AG04450 (cell line): ENCODE measurements at places on chromosomes 7 and 10.

- DNase-seq: no peak
Measured at GRCh38 chr10:15485684-15486316, 114.7 kb upstream of the FAM171A1 start.

GRCh38 chr10:21910798-21911197, 92.7 kb downstream of the DNAJC1 start:
- no peak for DNase-seq

DNA sequence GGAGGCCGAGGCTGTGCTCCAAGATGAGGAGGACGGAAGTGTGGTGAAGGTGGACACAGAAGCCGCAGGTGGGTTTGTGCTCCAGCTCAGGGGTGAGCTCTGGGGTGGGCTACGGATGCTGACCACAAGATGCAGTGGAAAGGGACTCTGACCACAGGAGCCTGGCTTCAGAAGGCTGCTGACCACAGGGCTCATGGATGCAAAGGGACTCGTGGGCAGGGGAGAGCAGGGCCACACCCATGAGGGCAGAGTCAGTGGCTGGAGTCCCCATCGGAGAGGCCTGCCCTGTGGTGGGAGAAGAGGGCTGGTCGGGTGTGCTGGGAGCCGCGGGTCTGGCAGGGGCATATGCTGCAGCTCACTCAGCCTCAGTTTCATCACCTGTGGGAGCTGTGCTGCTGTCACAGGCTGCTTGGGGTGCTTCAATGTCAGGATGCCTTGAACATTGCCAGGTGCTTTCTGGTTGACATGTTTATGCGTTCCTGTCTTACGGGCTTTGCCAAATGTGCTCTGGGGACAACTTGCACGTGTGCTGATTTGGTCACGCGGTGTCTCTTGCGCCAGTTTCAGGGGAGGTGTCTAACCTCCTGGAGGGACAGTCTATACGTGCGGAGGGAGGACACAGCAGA, 13.7 kb downstream of the SCART1 start:
- no peak for DNase-seq

GRCh38 chr7:11895337-11895736, 63.3 kb upstream of the THSD7A start:
- no peak for DNase-seq

- DNase-seq: no peak
Measured at GRCh38 chr7:157709531-157710251, 372.9 kb downstream of the DNAJB6 start.

DNA sequence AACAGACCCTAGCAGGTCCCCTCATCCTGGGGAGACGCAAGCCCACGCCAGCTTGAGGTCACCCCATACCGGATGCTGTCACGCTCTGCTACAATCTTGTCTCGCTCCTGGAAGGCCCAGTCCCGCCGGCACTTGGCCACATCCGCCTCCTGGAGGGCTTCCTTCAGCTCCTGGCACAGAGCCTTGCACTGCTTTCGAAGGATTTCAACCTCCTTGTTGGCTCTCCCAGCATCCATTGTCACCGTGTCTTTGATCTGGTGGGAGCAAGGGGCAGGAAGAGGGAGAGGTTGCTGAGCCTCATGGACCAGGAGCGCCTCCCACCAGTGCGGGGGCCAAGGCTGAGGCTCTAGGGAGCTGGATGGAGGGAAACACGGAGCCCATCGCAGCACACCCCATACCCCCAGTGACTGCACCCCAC, 90.9 kb downstream of the DLG5 start:
- DNase-seq: no peak

- DNase-seq: no peak
Measured at GRCh38 chr10:123935680-123936079, 44.1 kb upstream of the CPXM2 start.

DNA sequence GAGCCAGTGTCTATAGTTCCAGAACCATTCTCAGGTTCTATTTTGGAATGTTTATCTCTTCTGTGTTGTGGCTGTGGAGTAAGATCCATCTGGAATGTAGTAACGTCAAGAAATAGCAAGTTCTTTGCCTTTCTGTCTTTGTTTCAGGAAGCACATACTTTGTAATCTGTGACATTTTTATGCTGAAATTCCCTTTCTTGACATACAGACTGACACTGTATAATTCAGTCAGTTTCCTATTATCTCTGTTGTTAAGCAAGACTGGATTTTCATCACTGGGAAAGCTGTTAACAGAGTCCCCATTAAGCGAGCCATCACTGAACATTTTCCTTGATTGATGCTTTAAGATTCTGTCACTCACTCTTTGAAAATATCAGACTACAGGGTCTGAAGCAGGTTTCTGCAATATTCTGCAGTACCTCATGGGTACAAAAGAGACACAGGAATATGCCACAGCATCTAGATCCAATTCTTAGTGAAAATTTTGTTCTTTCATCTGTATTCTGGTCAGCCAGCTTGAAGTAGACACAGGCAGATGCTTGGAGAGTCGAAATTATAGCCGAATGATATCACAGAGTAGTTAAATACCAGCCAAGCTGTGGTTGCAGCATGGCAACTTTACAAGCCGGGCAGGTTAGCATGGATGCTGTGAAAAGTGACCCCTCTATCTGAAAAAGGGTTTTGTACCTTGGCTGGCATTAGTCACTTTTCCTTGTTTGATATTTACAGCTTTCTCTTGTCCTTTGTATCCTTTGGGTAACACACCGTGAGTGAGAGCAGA, 62.6 kb downstream of the CACNB2 start:
- DNase-seq: no peak

DNA sequence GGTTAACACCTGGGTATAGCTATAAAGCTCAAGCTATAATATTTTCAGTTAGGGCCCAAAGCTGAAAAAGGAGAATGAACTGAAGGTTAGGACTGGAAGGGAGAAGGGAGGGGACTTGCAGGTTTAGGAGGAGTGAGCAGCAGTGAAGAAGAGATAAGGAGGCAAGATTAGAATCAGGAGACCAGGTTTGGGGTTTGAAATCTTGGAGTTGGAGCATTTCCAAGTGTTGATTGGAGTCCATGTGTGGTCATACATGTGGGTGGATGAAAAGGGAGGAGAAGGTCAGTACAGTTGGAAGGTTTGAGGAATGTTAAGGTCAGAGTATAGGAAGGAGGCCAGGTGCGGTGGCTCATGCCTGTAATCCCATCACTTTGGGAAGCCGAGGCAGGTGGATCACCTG, 8.6 kb upstream of the ANLN start:
- no peak for DNase-seq

DNA sequence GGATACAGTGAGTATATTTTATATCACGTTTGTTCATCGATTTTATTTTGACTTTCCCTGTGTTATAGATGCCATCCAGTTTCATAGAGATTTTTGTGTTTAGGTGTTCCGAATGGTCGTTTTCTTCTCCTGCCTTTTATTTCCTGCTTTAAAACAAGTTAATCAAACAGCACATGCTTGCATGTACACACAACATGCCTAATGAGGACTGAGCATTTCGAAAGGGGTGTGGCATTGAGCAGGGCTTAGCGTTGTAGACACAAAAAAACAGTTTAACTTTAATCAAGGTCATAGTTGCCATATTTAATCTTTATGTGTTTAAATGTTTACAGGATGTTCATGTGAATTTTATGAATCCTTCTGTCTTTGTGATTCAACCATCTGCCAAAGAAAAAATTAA, 430.5 kb upstream of the GALNT17 start:
- DNase-seq: no peak

DNA sequence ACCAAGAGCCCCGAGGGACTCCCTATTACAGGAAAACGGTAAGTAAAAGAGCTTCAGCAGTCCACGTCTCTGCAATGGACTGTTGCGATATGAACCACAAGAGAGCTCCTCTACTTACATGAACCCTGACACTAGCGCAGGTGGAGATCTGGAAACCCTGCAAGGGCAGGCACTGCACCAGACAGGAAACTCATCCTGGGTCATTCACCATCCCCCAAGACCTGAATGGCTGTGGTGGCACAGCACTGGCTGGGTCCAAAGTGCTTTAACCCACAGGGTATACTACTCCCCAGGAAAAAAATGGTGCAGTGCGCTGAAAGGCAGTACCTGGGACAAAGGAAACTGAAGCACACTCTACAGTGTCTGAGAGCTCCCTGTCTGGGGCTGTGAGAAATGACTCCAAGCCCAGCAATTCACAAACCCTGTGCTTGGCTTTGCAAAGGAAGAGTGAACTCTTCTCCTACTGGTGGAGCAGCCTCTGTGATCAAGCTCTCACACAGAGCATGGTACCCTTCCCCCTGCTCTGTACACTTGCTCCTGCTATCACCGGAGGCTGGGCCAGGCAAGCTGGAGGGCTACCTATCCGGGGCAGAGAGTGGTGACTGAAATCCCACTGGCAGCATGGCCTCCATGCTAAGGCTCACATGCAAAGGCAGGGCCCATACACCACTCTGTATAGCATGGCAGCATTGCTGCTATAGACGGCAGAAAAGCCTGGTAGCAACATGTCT, 44.9 kb downstream of the HIBADH start:
- no peak for DNase-seq

- no peak for DNase-seq
Measured at GRCh38 chr7:45657890-45658715, 83.9 kb downstream of the ADCY1 start.

DNA sequence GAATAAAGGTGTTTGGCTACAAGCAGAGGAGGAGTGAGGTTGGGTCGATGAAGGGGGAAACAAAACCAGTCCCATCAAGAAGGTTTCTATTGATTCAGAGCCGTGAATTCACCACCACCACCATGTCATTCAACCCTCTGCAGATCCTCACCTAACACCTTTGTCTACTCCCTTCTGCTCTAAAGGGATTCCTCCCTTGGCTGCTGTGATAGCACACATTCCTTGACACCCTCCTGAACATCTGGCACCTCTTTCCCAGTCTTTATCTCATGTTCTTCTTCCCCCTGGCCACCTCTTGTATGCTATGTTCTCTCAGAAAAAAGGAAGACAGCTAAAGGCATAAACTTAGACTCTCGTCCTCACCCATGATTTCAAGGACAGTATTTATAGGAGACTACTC, 318.0 kb downstream of the GPAM start:
- no peak for DNase-seq

GRCh38 chr7:16556359-16556758, 29.7 kb downstream of the LRRC72 start:
- DNase-seq: no peak

GRCh38 chr7:11970132-11970531, 138.1 kb upstream of the THSD7A start:
- no peak for DNase-seq

GRCh38 chr7:84362828-84363227, 168.2 kb upstream of the SEMA3A start:
- no peak for DNase-seq

DNA sequence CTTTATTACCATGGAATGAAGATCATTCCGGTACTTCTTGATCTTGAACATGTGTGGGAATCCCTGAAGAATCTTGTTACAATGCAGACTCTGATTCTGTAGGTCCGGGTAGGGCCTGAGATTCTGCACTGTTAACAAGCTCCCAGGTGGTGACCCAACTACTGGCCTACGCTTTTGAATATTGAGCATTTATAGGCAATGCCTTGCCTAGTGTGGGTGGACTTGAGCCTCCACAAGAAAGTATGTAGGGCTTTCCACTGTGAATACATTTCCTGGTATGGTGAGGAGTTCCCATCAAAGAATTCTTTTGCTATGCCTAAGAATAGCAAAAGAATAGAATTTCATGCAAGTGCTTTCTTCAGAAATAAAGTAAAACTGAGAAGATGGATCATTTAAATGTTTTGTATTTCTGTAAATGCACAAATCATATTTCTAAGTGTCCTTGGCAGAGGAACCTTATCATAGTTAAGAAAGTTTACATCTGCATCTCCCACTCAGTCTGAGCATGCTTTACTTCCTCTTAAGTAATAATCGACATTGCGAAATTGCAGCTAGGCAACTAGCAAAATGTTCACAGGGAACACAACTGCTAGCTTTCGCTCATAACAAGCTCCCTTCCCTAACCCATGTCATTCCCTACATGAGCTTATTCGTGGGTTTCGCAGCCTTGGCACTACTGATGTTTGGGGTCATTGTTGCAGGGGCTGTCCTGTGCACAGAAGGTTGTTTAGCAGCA, 71.4 kb downstream of the AHR start:
- peak; percentile 83 for DNase-seq

- DNase-seq: no peak
Measured at GRCh38 chr10:129809841-129810240, 154.2 kb downstream of the EBF3 start.

- DNase-seq: no peak
Measured at GRCh38 chr7:69882269-69882668, 284.0 kb downstream of the AUTS2 start.
